Stimulated activated naive B cell treated with anti-CD40 and anti-IgM and Interleukin-4, amounts not matched to agents 10 μg/mL and 1 μg/mL and 100 μg/mL, for 72 hours (primary cell): ENCODE measurements at places on chromosomes 7 and 10.
A peak's percentile ranks its signal among the peaks of the same experiment; 100 is the strongest.

DNA sequence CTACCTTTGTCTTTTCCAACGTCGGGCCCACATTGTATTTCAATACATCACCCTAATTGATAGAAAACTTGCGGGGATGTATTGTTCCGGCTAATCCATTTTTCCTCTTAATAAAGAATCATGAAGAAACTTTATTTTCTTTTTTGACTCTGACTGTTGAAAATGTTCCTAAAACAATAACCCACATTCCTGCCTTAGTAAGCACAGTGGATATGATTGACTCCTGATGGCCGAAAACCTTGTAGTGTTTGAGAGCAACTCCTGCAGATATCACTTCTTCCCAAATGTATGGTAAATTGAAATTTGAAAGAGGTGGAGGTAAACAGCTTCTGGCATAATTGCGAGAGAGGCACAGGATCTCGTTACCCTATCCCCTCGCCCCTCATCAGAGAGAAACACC lies 65.7 kb downstream of the BICC1 start:
- DNase-seq: no peak

- no peak for DNase-seq
Measured at GRCh38 chr7:121466455-121466854, 70.3 kb upstream of the FAM3C start.

DNA sequence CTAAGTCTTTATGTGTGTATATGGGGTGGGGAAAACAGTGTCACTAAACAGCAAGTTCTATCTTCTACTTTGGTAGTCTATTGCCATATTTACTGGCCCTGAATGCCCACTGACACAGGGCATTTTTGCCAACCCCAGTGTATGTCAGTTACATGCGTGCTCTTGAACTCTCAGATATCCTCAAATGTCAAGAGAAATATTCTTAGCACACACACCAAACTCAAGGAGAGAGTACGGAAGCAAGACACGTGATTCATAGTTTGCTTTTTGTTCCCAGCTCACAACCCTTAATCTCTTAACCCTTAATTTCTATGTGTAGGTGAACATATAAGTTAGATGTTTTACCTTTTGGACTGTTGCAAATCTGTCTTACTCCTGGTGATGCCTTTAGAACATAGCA lies 39.3 kb downstream of the EPC1 start:
- no peak for DNase-seq

- DNase-seq: no peak
Measured at GRCh38 chr10:111593578-111593977, 516.7 kb downstream of the ADRA2A start.

- DNase-seq: peak; percentile 79
Measured at GRCh38 chr7:1062296-1063294, 18.2 kb downstream of the GPR146 start.
